ENCODE measurements at places on chromosomes 2 and 18. TPM values are rescaled to one million over a fixed set of nuclear protein-coding genes. Genes with fewer than 3 reads are reported as not detected.

DNA sequence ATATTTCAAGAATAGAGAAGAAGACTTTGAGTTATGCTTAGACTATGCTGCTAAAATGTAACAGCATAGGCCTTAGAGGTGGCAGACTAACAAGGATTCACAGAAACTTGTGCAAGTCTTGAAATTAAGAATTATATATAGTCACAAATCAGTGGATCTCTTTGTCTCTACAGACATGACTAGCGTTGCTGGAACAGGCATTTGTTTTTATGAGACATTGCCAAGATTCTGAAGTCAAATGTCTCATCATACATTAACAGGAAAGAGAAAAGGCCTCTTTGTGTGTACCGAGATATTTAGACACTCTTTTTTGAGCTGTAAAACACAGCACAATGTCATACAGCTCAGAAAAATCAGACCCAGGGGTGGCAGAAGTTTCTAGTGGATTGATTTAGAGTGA lies 207.1 kb downstream of the TMX3 start:
- DNase-seq, result no peak

DNA sequence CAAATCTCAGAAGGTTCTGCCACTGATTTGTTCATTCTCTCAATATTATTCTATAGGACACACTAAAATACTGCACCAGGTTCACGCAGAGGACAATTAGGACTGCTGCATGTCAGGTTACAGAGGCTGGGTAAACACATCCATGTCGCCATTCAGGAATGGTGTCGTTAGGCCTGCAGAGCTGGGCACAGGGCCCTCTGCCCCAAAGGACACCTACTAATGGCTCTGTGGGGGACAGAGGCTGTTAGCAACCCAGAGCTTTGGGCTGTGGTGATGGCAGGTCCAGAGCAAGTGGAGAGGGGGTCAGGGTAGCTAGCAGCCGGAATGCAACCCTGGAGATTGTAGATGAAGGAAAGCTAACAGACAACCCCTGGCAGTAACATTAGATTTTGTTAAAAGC lies 115.9 kb downstream of the TTC32 start:
- no peak for DNase-seq

The CYP27C1 gene
- polyA plus RNA-seq, result 7.0 TPM

GRCh38 chr2:211367711-211368110 lies 811.3 kb downstream of the CPS1 start:
- DNase-seq, result no peak

GRCh38 chr18:53952700-53953099 lies 271.8 kb downstream of the MBD2 start:
- no peak for DNase-seq

The DOCK10 gene
- 7.3 TPM for polyA plus RNA-seq

All from right renal pelvis (tissue), 4 donors.